Activated CD4-positive, alpha-beta T cell treated with anti-CD3 and anti-CD28 coated beads, Interleukin-2, amount 10 ng/mL, durations not matched to agents 7 days and 5 days (primary cell): ENCODE measurements at places on chromosomes 2 and 18. TPM values are rescaled to one million over a fixed set of nuclear protein-coding genes. Genes with fewer than 3 reads are reported as not detected.

EFR3B gene
- 0.06 TPM for total RNA-seq

PDCD1 gene
- 4.9 TPM for total RNA-seq

LYPD6B gene
- total RNA-seq: not detected

ENOSF1 gene
- total RNA-seq: 70.3 TPM

RIT2 gene
- not detected for total RNA-seq

ABHD1 gene
- 0.10 TPM for total RNA-seq
